Activated T-cell treated with anti-CD3 and anti-CD28 coated beads, Interleukin-2, amount 50 U/mL, for 4 hours (primary cell): ENCODE measurements at places on chromosomes 1 and 21. TPM values are rescaled to one million over a fixed set of nuclear protein-coding genes. Genes with fewer than 3 reads are reported as not detected.

ALG14 gene
- 4.4 TPM for total RNA-seq

NR1I3 gene
- total RNA-seq = not detected

OR2L13 gene
- not detected for total RNA-seq

DENND2D gene
- total RNA-seq = 158 TPM

THEM5 gene
- not detected for total RNA-seq

EVA1B gene
- 2.2 TPM for total RNA-seq

EPHX1 gene
- total RNA-seq = 1.8 TPM
